Activated T-cell treated with anti-CD3 and anti-CD28 coated beads for 1 hour (primary cell): ENCODE measurements at places on chromosomes 12 and 14.

- DNase-seq, result no peak
These were observed 694.2 kb downstream of the SLC6A15 start for GRCh38 chr12:84218406-84218805.

DNA sequence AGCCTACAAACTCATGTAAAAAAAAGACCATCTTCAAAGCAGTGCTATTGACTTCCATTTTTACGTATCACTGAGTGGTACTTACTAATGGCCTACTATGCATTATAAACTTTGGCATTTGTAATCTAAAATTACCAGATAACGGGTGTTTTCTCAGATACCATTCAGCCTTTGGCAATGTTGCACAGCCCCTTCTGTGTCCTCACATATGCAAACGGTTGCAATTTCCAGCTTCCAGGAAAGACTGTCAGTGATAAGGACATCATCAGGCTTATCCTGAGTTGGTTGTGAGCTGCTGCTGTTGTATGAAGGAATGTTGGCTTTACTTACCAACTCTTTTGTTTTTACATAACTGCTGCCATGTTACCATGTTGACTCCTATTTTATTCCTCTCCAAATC is 1.6 kb upstream of the SLC6A13 start:
- no peak for DNase-seq

GRCh38 chr12:75341873-75342272 is 7.4 kb downstream of the GLIPR1L1 start:
- no peak for DNase-seq

DNA sequence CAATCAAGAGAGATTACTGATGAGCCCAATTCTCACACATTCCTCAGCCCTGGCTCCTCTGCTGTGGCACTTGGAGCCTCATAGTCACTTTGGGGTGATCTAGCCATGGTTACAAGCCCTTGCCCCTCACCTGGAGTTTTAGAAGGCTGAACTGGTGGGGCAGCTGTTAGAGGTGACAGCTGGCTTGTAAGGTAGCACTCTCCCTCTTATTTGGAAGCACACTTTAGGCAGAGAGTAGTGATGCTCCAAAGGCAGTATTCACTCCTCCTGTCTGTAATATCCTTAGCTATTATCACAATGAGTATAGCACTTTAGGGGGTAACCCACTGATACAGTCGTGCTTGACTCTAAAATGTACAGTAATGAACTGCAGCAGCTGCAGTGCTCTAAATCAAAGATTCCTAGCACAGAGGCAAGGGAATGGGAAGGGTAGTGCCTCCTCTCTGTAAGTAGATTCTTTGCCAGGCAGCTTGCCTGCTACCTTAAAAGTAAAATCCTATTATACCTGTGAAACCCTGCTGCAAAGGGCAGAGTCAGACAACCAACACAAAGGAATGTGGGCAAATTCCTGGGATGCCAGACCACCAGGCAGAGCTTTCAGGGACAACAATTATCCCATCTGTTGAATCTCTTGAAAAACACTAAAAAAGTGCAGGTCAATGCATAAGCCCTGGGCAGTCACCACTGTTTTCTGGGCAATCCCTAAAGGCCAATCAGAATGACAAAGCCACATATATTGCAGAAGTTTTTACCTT is 336.3 kb downstream of the NOVA1 start:
- DNase-seq, result no peak

DNA sequence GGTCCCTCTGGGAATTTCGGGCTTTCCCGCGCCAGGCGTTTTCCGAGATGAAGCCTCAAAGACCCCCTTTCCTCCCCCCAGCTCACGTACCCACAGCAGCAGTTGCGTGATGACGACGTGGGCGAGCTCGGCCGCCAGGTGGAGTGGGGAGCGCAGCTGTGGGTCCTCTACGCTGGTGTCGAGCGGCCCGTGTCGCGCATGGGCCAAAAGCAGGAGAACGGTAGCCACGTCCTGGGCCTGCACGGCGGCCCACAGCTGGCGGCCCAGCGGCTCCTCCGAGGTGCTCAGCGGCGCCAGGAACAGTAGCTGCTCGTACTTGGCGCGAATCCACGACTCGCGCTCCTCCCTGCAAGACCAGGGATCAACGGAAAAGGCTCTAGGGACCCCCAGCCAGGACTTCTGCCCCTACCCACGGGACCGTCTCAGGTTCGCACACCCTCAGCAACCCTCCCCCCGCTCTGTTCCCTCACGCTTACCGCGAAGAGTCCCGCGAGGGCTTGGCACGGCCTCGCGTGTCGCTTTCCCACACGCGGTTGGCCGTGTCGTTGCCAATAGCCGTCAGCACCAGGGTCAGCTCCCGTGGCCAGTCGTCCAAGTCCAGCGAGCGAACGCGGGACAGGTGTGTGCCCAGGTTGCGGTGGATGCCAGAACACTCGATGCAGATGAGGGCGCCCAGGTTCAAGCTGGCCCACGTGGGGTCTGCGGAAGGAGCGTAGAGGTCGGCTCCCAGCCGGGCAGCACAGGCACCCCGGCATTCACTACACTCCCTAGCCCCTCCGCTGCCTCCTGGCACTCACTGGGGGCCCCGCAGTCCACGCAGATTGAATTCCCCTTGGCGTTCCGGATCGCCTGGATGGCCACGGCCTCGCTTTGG is 11.4 kb downstream of the AGAP2 start:
- no peak for DNase-seq

- DNase-seq, result no peak
These were observed 51.9 kb downstream of the CIT start for GRCh38 chr12:119825262-119825661.

- no peak for DNase-seq
These were observed 162.8 kb downstream of the MON2 start for GRCh38 chr12:62629413-62629812.

DNA sequence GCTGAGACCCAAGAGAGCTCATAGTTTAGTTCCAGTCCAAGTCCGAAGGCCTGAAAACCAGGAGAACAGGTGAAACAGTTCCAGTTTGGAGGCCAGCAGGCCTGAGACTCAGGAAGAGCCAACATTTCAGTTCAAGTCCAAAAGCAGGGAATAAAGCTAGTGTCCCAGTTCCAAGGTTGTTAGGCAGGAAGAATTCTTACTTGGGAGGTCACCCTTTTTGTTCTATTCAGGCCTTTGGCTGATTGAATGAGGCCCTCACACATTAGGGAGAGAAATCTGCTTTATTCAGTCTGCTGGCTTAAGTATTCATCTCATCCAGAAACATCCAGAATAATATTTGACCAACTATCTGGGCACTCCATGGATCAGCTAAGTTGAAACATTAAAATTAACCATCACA is 294.6 kb downstream of the PCNX1 start:
- no peak for DNase-seq

DNA sequence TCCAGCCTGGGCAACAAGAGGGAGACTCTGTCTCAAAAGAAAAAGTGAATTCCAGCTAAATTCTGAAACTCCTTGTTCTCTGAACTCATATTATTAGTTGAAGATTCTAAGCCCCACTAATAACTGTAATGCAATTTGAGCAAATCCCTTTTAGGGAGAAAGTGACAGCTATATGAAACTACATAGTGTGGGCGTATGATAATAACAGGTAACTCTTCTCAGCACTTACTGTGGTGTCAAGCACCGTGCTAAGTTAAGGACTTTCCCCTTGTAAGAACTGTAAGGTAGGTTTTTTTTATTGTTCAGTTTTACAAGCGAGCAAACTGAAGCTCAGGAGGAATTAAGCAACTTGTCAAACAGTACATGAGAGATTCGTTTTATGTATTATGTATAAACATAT is 5.4 kb downstream of the ANKRD13A start:
- DNase-seq, result no peak

- DNase-seq, result no peak
These were observed 22.7 kb upstream of the KRT78 start for GRCh38 chr12:52871291-52872039.

- no peak for DNase-seq
These were observed 18.6 kb downstream of the DDX24 start for GRCh38 chr14:94062344-94062940.
